ENCODE measurements at places on chromosomes 1 and 21.

- DNase-seq = no peak
Observed at GRCh38 chr1:48219803-48220202, 2.7 kb upstream of the SLC5A9 start.

DNA sequence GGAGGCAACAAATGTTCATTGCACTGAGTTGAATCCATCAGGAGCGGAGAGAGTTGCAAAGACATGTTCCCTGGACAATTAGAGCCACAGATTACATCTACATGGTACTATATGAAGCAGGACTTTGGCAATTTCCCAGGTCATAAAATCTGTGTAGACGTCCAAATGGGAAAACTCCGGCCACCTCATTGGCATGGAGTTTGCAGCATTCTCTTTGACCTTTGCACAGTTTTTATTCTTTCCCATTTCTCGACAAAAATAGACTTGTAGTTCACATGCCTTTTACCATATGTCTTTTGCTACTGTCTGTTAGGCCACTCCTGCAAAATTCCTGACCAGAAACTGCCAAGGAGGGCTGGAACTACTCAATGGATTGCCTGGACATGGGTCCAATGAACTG, 48.2 kb downstream of the UBE2T start:
- DNase-seq = no peak

DNA sequence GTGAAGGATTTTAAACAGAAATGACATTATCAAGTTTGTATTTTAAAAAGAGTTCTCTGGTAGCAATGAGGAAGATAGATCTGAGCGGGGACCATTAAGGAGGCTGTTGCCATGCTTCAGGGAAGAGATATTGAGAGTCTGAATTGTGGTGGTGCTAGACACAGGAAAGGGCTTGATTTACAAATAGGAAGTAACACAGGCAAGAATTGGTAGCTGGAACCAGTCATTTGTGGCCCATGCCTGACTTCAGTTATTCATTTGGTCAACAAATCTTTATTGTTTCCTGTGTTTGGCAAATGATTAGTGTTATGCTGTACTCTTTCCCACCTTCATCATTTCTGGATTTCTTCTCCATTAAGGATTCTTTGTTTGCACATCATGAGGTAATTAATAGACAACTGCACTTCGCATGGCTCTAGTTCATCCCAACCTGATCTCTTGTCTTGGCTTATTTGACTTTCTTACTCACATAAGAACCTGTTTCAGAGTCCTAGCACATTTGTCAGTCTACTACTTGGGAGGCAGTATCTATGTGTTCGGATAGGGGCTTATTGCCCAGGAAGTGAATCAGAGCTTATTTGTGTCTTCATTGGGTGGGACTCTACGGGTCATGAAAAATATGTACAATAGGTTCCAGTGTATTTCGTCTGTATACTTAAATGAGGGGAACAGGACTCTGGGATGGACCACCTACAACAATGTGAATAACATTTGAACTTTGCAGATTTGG, 32.3 kb downstream of the EEIG2 start:
- no peak for DNase-seq

GRCh38 chr1:38020396-38020795, 7.9 kb downstream of the UTP11 start:
- DNase-seq = no peak

DNA sequence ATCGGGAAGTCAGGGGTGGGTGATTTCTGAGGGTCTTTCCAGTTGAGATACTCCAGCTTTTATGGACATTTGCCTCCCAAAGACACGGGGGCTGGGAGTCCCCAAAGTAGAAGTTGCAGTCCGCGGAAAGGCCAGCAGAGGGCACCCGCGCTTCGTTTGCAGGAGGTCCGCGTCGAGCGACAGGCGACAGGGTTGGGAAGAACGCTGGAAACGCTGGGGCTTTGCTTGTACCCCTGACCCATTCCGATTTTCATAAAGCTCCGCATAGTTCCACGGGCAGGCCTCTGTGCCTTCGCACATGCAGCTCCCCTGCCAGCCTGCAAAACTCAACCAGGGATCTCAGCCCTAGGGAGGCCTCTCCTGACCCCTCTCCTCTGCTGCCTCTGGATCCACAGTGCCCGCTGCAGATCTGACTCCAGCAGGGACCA, 44.2 kb upstream of the LAPTM5 start:
- DNase-seq = peak; percentile 89

GRCh38 chr1:78146205-78146771, 100.5 kb downstream of the GIPC2 start:
- no peak for DNase-seq

- DNase-seq = peak; percentile 68
Observed at GRCh38 chr1:23589585-23589986, 30.3 kb upstream of the ID3 start.

- DNase-seq = no peak
Observed at GRCh38 chr21:39018730-39019129, 164.5 kb downstream of the PSMG1 start.

- DNase-seq = peak; percentile 20
Observed at GRCh38 chr1:42937141-42937696, 21.4 kb downstream of the SLC2A1 start.

DNA sequence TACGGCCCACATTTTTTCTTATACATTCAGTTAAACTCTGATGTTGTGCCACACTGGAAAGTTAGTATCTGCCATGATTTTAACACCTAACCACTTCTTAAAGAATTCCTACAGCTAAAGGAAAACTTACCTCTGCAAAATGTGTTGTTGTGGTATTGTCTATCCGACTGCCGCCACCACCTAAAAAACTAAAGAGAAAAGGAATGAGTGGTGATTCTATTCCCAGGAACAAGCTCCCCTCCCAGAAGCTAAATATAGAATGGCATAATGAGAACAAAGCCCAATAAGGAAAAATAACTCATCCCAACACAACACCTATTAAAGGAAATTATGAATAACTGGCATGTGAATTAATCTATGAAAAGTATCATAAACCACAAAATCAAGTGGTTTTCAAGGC, 39.5 kb downstream of the RNF115 start:
- DNase-seq = no peak

GRCh38 chr21:46598581-46599572, 6.0 kb downstream of the S100B start:
- DNase-seq = peak; percentile 63

DNA sequence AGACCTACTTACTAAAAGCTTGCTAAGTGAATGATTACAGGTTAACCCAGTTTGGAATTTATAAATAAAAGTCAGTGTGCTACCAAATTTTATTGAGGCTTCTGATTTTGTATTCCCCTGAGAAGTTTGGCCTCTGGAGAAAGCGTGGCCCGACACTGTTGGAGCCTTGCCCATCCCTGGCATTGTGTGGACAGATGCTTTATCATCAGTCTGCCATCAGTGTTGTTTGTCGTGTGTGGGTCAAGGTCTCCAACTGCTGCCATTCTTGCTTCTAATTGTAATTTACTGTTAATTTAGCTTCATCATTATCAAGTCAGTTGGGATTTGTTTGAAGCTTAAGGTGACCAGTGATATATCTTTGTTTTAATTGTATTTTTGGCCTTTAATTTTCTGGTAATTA, 62.0 kb upstream of the LPGAT1 start:
- no peak for DNase-seq

DNA sequence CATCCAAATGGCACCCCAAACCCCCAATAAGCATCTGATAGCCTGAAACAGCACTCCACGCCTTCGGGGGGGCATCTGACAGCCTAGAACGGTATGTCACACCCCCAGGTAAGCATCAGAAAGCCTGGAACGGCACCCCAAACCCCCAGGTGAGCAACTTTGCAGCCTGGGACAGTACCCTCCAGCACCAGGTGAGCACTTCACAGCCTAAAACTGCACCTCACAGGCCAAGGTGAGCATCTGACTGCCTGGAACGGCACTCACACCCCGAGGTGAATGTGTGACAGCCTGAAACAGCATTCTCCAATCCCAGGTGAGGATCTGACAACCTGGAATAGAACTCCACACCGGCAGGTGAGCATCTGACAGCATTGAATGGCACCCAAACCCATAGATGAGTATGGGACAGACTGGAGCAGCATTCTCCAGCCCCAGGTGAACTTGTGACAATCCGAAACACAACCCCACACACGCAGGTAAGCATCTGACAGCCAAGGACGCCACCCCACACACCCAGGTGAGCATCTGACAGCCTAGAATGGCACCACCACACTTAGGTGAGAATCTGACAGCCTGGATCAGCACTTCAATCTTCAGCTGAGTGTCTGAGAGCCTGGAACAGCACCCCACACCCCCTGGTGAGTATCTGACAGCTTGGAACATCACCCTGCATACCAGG, 18.3 kb upstream of the MMEL1 start:
- no peak for DNase-seq

- no peak for DNase-seq
Observed at GRCh38 chr1:229384822-229385221, 42.0 kb upstream of the CCSAP start.

GRCh38 chr1:48492392-48492791, 20.4 kb upstream of the SPATA6 start:
- peak; percentile 51 for DNase-seq

DNA sequence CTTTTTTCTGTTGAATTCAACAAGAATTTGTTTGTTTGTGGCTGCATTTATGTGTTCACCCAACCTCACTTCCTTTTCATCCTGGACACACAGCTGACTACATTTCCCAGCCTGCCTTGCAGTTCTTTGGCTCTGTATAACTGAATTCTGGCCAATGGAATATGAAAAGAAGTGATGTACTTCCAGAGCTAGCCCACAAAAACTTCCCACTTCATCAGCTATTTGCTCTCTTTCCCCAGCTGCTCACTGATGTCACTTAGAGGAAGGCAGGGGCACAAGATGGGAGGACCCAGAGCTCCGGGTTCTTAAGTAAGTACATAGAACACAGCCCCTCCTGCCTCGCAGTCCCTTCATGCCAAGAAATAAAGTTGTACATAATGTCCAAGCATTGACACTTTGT, 235.0 kb upstream of the FGGY start:
- peak; percentile 90 for DNase-seq

DNA sequence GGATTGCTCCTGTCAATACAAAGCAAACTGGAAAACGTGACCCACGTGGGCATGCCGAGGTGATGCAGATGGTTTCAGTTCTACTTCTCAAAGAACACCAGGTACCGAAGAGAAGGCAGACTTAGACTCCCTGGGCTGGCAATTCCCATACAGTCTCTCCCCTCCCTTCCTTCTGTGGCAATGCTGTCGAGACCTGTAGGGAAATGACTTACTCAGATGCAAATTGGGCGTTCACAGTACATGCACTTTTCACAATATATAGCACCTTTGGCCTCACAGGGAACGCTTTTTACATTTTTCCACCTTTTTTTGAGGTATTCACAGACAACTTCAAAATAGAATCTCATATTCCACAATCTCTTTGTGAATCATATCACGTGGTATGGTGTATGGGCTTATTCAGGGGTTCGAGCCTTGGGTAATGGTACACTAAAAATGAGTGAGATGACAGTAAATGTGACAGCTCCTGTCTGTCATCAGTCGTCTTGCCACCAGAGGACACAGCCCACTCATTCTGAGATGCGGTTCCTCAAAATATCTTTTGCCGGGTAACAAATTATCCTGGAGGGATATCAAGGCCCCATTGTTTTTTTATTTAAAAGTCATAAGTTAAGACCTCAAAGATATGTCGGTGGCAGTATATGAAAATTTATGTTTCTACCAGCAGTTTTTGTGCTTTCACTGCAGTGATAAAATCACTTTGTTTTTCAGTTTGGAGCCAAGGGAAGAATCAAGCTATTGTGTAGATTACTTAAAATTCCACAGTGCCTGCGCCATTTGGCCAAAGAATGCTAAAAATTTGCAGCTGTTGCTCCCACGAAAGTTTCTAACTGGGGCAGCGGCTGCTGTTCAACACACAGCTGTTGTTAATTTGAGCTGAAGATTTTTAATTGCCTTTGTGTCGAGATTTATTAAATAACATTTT, 168.4 kb downstream of the ZZZ3 start:
- peak; percentile 77 for DNase-seq

DNA sequence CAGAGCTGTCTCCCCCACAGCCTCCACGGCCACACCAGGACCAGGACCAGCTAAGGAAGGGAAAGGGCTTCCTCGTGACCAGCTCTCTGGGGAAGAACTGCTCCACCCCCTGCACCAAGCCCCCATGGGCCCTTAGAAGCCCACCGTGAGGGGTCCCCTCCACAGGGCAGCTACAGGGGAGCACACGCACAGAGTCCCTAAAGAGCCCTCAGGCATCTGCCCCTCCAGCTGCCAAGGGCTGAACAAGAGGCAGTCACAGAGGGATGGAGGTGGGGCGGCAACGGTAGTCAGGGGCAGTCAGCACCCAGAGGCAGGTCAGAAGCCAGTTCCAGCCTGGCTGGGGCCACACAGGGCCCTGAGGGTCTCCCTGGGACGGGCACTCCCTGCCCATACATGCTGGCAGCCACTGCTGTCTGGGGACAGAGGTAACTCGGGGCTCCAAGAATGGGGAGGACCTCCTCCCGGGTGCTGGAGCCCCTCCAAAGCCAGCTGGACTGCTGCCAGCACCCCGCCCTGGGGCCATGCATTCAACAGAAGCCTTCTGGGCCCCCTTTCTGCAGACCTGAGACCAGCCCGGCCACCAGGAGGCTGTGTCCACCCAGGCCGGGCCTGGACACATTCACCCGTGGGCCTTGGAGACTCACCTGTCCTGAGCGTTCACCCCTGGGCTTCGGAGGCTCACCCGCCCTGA, 18.7 kb downstream of the SLC19A1 start:
- no peak for DNase-seq

DNA sequence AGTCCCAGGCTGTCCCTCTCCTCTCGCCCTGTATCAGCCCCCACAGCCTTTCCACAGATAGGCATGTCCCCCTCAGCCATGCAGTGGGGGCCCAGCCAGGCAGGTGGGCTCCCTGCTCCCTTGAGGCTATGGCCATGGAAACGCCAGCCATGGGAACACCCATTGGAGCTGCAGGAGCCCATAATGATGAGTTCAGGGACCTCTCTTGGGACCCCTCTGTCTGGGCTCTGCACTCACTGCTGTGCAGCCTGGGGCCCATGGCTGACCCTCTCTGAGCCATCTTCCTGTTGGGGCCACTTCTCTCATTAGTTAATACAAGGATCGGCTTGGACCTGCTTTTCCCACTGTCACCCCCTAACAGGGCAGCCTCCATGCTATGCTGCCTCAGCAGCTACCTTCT, 33.2 kb downstream of the WNT3A start:
- no peak for DNase-seq

DNA sequence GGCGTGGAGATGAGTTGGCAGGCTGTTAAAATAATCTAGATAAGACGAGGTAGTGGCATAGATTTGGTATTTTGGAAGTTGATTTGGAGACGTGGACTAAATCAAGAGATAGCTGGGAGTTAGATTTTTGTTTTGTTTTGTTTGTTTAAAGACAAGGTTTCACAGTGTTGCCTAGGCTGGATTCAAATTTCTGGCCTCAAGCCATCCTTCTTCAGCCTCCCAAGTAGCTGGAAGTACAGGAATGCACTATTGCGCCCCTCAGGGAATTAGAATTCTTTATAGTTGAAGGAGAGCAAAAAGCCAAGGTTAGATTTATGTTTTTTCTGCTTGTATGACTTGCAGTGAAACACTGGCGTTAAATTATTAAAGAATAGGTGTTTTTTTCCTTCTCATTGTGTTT, 22.3 kb upstream of the SNRPE start:
- no peak for DNase-seq

- DNase-seq = no peak
Observed at GRCh38 chr1:183019139-183019740, 4.0 kb upstream of the LAMC1 start.

GRCh38 chr1:186813420-186813819, 15.3 kb upstream of the PLA2G4A start:
- DNase-seq = no peak

All from femur (tissue), 1 donor.